ENCODE measurements at places on chromosomes 1 and 21.

- no peak overlapping the region for H3K27ac ChIP-seq
- H3K4me1 ChIP-seq, result no peaks in the 10 kb centered on the region
- H3K27me3 ChIP-seq, result no peaks in the 10 kb centered on the region
- DNase-seq, result no peak
- no peak overlapping the region for H3K4me3 ChIP-seq
- peaks cover 15% of the 10 kb centered on the region for H3K36me3 ChIP-seq
Measured at GRCh38 chr1:183551924-183552323, 38.3 kb downstream of the NCF2 start.

DNA sequence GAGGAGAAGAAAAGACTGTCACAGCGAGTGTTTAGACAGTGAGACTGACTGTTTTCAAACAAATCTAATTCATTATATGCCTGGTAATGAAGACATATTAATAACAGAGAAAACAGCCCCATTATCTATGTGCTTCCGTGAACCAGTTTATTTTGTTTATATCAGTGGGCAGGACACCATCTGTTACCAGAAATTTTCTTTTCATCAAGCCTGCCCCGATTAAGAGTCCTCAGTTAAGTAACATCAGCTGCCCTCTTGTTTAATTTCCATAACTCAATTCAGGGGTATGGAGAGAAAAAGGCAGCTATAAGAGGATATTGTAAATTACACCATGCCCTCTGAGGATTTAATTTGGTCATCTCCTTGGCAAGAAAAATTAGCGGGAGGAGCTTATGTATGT, 94.0 kb downstream of the TMEM200B start:
- H3K27ac ChIP-seq, result no peak overlapping the region
- no peak overlapping the region for H3K4me3 ChIP-seq
- no peaks in the 10 kb centered on the region for H3K4me1 ChIP-seq
- no peaks in the 10 kb centered on the region for H3K27me3 ChIP-seq

GRCh38 chr1:85947186-85947585, 209.4 kb downstream of the COL24A1 start:
- H3K4me3 ChIP-seq, result no peak overlapping the region
- H3K36me3 ChIP-seq, result no peaks in the 10 kb centered on the region
- DNase-seq, result no peak
- no peak overlapping the region for H3K27ac ChIP-seq

GRCh38 chr1:189708674-189709073, 769.0 kb downstream of the BRINP3 start:
- no peak overlapping the region for H3K4me3 ChIP-seq
- H3K27ac ChIP-seq, result no peak overlapping the region
- H3K27me3 ChIP-seq, result no peaks in the 10 kb centered on the region
- no peaks in the 10 kb centered on the region for H3K36me3 ChIP-seq
- H3K4me1 ChIP-seq, result no peaks in the 10 kb centered on the region

GRCh38 chr21:31457675-31458074, 113.6 kb upstream of the TIAM1 start:
- H3K4me1 ChIP-seq, result peaks cover 7% of the 10 kb centered on the region
- no peaks in the 10 kb centered on the region for H3K27me3 ChIP-seq
- DNase-seq, result no peak
- H3K36me3 ChIP-seq, result no peaks in the 10 kb centered on the region

- peaks cover 6% of the 10 kb centered on the region for H3K4me1 ChIP-seq
- DNase-seq, result no peak
- H3K27me3 ChIP-seq, result peaks cover 50% of the 10 kb centered on the region
- no peak overlapping the region for H3K4me3 ChIP-seq
- no peak overlapping the region for H3K27ac ChIP-seq
Measured at GRCh38 chr1:18681423-18681835, 50.8 kb downstream of the PAX7 start.

DNA sequence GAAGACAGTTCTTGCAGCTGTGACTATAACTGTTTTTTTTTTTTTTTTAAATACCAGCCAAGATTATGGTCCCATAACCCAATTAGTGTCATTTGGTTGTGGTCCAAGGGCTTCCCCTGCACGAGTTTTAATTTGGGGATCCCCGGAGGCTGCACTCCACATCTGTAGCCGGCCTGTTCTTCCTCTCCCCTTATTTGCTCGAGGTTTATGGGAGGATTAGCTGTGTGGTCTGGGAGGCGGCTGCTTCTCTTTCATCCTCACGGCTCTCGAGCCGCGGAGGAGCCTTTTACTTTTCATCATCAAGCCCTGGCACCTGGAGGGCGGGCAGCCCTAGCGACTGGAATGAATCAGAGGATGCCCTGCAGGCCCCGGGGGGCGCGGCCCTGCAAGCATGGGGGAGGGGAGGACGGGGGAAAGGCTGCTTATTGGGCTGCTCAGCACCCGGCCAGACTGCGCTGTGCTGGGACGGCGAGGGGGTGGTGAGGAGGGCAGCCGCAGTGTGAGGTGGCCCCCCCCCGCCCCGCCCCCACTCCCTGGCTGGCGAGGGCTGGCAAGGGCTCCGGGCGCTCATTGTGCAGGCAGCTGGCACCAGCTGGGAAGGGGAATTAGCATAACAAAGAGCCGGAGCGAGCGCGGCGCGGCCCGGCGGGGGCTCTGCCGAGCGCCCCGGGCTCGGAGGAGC, 18.5 kb downstream of the SERTAD4 start:
- H3K27me3 ChIP-seq, result peaks cover 56% of the 10 kb centered on the region
- DNase-seq, result no peak
- no peaks in the 10 kb centered on the region for H3K36me3 ChIP-seq
- H3K27ac ChIP-seq, result no peak overlapping the region

DNA sequence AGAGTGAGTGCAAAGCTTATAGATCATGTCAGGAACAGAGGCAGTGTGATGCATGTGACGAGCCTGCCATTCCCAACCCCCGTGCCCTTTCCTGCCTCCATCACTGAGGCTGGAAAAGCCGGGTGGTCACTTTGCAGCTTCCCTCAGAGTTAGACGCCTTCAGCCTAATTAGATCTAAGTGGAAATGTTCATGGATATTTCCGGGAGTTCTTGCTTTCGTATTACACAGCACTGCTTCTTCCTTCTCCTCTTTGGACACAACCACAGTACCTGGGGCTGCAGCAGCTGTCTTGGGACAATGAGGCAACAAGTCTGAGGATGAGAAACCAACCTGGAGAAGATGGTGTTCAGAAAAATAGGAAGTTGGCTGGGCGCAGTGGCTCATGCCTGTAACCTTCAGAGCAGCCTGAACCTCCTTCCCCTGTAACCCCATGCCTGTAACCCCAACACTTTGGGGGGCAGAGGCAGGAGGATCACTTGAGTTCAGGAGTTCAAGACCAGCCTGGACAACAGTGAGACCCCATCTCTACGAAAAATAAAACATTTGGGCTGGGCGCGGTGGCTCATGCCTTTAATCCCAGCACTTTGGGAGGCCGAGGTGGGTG, 24.5 kb downstream of the SERINC2 start:
- no peaks in the 10 kb centered on the region for H3K4me1 ChIP-seq
- no peaks in the 10 kb centered on the region for H3K36me3 ChIP-seq
- no peaks in the 10 kb centered on the region for H3K27me3 ChIP-seq
- no peak overlapping the region for H3K27ac ChIP-seq

DNA sequence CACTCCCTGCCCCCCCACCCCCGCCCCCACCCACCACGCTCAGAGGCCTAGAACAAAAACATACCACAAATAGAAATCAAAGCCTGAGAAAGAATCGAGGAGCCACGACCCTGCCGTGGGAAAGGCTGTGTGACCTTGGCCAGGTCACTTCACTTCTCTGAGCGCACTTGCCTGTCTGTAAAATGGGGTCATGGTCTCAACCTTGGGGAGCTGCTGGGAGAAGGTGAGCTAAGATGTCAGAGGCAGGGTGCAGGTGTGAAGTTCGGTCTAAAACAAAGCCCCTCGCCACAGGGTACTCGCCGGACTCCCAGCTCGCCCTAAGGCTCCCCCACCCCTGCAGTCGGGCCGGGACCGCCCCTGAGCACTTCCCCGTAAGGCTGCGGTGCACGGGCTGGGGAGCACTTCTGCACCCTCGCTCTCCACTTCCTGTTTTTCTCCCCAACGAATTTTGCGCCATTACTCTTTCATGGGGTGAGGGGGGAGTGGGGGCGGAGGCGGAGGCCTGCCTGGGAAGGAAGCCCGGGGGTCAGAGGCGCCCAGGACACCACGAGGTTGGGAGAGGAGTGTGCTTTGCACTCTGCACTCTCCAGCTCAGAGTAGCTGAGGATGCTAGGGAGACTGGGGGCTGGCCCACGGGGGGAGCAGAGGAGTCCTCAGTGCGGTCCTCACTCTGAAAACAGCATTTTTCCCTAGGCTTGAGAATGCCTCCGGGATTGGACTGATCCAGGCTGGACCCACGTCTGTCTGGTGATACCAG, 21.9 kb upstream of the PIK3CD start:
- peaks cover 11% of the 10 kb centered on the region for H3K36me3 ChIP-seq
- H3K4me3 ChIP-seq, result peak overlapping the region; percentile 62
- H3K27ac ChIP-seq, result peak overlapping the region; percentile 81

DNA sequence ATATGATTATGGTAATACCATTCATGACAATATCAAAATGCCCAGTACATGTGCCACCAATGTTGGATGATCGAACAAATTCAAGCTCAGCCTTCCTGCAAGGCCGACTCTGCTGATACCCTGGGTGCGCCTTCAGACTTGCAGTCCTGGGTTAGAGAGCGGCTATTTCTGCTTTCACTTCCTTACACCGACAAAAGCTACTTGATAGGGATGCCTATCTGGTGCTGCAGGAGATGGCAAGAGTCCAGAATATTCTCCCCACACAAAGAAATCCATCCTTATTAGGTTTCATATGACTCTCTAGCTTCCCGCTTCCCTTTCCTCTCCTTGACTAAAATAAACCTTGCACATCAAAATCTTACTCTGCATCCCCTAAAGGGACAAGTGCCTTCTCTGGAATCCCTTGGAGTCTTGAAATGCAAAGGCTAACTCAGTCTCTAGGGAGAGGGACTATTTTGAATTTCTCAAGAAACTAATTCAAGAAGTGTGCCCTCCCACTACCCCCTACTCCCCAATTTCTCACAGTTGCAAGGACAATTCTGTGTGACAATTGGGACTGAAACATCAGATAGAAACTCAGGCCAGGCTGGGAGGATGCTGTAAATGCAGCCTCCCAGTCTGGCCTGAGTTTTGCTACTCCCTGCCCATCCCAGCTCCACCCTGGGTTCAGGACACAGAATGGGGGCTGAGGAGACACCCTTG, 103.1 kb upstream of the USP24 start:
- no peaks in the 10 kb centered on the region for H3K27me3 ChIP-seq
- no peaks in the 10 kb centered on the region for H3K4me1 ChIP-seq
- no peak for DNase-seq
- no peaks in the 10 kb centered on the region for H3K36me3 ChIP-seq

GRCh38 chr1:111904478-111905218, 84.8 kb downstream of the KCND3 start:
- H3K27me3 ChIP-seq, result peaks cover 41% of the 10 kb centered on the region
- H3K4me3 ChIP-seq, result no peak overlapping the region
- H3K27ac ChIP-seq, result no peak overlapping the region
- no peaks in the 10 kb centered on the region for H3K36me3 ChIP-seq
- no peak for DNase-seq
- no peaks in the 10 kb centered on the region for H3K4me1 ChIP-seq

- no peaks in the 10 kb centered on the region for H3K27me3 ChIP-seq
- peak overlapping the region; percentile 90 for H3K27ac ChIP-seq
- peak; percentile 44 for DNase-seq
- H3K4me3 ChIP-seq, result peak overlapping the region; percentile 35
- no peaks in the 10 kb centered on the region for H3K36me3 ChIP-seq
Measured at GRCh38 chr1:93042187-93043056, 36.7 kb upstream of the MTF2 start.

GRCh38 chr1:222716393-222716792, 4.0 kb downstream of the BROX start:
- H3K27ac ChIP-seq, result no peak overlapping the region
- H3K36me3 ChIP-seq, result no peaks in the 10 kb centered on the region
- peaks cover 4% of the 10 kb centered on the region for H3K4me1 ChIP-seq
- DNase-seq, result no peak

DNA sequence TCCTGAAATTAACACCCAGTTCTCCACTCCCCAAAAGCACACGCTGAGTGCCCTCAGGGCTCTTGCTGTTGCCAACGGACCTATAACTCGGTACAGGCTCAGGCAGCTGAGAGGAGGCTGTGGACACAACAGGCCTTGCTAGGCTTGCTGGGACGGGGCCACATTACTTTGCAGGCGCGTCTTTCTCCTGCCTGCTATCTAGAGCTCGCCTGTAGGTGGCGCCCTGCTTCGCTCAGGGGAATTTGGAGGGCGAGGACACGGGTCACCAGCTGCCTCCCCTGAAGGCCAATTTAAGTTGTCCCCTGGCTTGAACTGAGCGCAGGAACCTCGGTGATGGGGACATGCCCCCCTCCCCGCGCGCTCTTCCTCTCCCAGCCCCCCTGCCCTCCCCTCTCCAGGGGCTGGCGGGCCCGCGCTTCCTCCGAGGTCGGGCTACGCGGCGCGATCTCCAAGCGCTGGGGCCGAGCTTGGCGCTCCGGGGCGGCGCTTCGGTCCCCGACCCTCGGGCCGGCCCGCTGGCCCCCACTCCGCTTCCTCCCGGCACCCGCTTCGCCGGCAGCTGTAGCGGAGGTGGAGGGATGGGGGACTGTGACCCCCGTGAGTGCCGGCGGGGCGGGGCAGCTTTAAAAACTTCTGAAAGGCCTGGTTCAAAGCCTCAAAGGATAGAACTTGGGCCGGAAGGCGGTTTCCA, 32.4 kb upstream of the NFIA start:
- peak overlapping the region; percentile 78 for H3K4me3 ChIP-seq
- H3K27me3 ChIP-seq, result peaks cover 5% of the 10 kb centered on the region
- peaks cover 14% of the 10 kb centered on the region for H3K4me1 ChIP-seq
- no peaks in the 10 kb centered on the region for H3K36me3 ChIP-seq

GRCh38 chr1:91282695-91283420, 121.8 kb downstream of the HFM1 start:
- no peak overlapping the region for H3K4me3 ChIP-seq
- no peaks in the 10 kb centered on the region for H3K36me3 ChIP-seq
- no peaks in the 10 kb centered on the region for H3K4me1 ChIP-seq
- H3K27me3 ChIP-seq, result no peaks in the 10 kb centered on the region
- H3K27ac ChIP-seq, result no peak overlapping the region
- no peak for DNase-seq

GRCh38 chr1:83998205-83998497, 781 bp downstream of the TTLL7 start:
- no peak overlapping the region for H3K4me3 ChIP-seq
- H3K27me3 ChIP-seq, result peaks cover 2% of the 10 kb centered on the region
- no peak overlapping the region for H3K27ac ChIP-seq

GRCh38 chr1:13965770-13966398, 265.9 kb downstream of the PRDM2 start:
- H3K36me3 ChIP-seq, result no peaks in the 10 kb centered on the region
- no peak overlapping the region for H3K27ac ChIP-seq
- no peaks in the 10 kb centered on the region for H3K27me3 ChIP-seq
- H3K4me3 ChIP-seq, result no peak overlapping the region
- H3K4me1 ChIP-seq, result no peaks in the 10 kb centered on the region

DNA sequence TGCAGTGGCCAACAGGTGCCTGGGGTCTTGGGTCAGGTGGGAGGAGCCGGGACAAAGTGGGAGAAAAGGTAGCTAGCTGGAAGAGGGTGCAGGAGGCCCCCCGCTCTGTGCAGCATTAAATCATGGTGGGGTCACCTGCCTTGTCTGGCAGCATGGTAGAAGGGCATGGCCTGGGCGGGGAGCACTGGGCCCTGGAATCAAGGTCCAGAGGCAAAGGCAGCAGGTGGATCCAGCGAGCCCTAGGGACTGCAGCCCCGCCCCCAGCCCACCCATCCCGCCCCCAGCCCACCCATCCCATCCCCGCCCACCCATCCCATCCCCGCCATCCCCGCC, 16.7 kb upstream of the TTLL10 start:
- no peak overlapping the region for H3K27ac ChIP-seq
- no peaks in the 10 kb centered on the region for H3K36me3 ChIP-seq
- DNase-seq, result no peak
- H3K4me3 ChIP-seq, result no peak overlapping the region

Data from T-cell (primary cell).